ENCODE measurements at places on chromosomes 2 and 18.

DNA sequence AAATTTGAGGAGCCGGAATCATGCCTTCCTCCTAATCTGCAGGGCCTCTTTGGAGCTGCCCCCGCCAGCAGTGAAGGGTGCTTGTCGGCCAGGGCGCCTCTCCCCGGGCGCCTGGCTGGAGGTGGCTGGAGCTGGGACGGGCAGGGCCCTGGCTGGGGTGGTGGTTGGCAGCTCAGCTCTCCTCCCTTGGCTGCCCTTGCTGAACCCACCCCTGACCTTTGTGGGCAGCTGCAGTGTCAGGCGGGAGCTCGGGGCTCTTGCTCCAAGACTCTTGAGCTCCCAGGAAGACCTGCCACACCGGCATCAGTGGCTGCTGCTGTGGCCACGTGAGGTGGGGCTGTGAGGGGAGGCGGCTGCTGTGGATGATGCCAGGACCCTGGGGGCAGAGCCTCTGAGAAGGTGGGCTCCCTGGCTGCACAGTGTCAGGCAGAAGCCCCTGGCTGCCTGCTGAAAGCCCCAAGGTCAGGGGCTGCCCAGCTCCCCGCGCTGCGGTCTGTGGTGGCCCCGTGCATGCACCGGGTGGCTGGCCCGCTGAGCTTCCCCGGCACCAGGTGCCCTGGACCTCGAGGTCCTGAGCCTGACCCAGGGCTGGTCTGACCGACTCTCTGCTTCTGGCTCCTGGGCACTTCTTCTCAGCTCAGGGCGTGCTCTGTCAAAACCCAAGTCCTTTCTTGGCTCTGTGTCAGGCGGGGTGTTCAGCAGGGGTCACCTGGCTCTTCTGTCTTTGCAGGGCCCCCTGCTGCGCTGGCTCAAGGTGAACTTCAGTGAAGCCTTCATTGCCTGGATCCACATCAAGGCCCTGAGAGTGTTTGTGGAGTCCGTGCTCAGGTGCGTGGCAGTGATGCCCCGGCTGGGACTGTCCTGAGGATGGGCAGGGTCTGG is 34.5 kb downstream of the PDIA6 start:
- no peak for DNase-seq

- no peak for DNase-seq
Measured at GRCh38 chr2:25787020-25787419, 91.3 kb downstream of the ASXL2 start.

- DNase-seq = no peak
Measured at GRCh38 chr2:122740594-122740948, 985.1 kb downstream of the TSN start.

DNA sequence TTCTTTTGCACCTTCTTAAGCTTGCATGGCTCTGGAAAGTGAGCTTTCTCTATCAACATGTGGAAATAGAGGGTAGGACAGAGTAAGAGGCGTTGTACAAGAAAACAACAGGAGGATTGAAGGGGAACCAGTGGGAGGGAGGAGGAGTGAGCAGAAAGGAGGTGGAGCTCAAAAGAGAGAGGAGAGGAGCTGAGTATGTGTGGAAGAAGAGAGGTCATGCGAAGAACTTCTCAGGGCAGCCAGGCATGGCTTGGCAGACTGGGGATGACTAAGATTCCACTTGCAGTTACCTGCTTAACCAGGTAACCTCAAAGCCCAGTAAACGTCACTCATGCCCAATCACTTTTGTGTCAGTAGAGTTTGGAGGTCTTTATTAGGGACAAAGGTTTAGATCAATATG is 105.1 kb downstream of the BCL2L11 start:
- no peak for DNase-seq

DNA sequence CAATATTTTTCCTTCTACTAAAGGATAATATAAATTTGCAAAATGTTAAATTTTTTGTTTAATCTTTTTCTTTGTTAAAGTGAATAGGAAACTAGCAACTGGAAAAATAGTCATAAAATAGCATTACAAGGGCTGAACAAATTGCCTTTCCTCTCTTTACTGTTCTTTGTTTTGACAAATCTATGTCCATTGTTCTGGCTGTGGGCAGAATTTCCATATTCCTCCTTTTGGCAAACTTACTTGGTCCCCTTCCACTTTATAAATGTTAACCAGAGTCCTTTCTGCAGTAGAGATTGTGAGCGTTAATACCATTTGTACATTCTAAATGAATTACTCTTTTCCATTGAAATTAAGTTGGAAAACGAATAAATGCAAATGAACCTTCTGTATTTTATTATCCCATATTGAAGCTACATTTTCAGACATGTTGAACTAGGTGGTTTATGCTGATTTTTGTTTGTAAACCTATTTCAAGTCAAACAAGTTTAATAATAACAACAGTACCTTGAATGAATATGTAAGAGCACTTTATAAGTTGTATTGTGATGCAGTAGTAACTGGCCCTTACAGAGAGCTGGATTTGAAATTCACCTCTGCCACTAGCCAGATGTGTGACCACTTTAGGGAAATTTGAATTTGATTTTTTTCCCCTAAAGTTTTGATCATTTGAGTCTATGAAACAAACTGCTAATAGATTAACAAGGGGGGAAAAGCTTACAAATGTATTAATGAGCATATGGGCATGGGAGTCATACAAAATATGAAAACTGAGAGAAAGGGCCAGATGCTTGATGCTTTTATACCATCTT is 3.3 kb downstream of the RNF125 start:
- DNase-seq = no peak

DNA sequence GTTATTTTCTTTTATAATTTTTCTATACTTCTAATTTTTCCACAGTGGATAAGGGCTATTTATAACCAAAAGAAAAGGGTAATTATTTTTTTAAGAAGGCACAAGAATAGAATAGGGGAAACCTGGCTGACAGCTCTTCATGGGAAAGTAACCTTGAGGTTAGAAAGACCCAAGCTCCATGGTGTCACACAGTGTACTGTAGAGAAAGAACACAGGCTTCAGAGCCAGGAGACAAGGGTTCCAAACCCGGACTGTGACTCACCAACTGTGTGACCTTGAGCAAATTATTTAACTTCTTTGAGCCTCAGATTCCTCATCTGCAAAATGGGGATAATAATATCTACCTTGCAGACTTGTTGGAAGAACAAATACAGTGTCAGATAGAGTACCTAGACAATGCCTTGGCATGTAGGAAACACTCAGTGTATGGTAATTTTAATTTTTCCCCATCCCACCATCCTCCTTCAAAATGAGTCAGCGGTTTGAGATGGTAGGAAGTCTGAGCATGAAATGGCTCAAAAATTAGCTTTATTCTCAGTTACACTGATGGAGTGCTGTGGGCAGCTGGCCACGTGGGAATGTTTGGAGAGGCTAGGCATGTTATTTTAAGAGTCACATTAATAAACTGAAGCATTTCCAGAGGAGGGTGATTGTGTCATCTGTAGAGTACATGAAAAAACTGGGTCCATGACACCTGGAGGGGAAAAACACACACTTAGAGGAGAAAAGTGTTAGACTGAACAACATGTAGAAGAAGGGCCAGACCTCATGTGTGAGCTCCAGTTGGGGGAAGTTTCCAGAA is 36.7 kb downstream of the TMEM37 start:
- no peak for DNase-seq

DNA sequence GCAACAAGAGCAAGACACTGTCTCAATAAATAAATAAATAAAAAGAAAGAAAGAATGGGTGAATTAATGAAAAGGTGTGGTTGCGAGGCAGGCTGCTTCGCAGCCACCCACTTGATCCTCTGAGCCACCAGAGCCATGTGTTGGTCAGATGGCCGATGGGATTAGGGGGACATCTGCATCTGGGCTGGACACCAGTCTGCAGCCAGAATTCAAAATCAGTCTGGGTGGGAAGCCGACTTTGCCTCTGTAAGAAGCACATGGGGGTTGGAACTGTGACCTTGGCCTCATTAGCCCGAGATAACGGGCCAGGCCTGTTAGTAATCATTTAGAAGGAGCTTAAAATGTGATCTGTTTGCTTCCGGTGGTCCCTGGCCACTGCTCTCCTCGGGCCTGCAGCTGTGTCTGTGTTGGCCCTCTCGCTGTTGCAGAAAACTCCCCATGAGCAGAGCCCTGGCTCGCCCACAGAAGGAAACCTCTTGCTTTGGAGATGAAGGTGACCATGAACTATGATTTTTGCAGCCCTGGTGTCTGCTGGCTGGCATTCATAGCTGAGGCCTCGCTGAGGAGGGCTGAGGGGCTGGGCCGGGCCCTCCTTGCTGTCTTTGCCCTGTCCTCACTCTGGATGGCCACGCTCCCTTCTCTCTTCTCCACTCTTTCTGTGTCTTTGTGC is 94.4 kb downstream of the DYSF start:
- DNase-seq = no peak

GRCh38 chr2:118481299-118481698 is 366.1 kb downstream of the EN1 start:
- no peak for DNase-seq

Measured in upper lobe of left lung (tissue), 6 donors.